ENCODE measurements at places on chromosomes 3 and 15. TPM values are rescaled to one million over a fixed set of nuclear protein-coding genes. Genes with fewer than 3 reads are reported as not detected.

CHD2 gene
- 120 TPM for total RNA-seq

HGD gene
- 0.65 TPM for total RNA-seq

UBAP1L gene
- 3.1 TPM for total RNA-seq

ABI3BP gene
- 3.4 TPM for total RNA-seq

PLSCR2 gene
- total RNA-seq = not detected

RHOV gene
- total RNA-seq = 4.1 TPM

RTP3 gene
- not detected for total RNA-seq

PRTG gene
- total RNA-seq = 11.4 TPM

STRA6 gene
- total RNA-seq = 83.6 TPM

ASB14 gene
- not detected for total RNA-seq

COL7A1 gene
- total RNA-seq = 151 TPM

PTH1R gene
- total RNA-seq = not detected

ISLR2 gene
- total RNA-seq = 0.15 TPM

ZNF639 gene
- 40.3 TPM for total RNA-seq

ABTB1 gene
- 39.1 TPM for total RNA-seq

ADAMTS7 gene
- 1.3 TPM for total RNA-seq

RNF7 gene
- total RNA-seq = 82.2 TPM

NR2E3 gene
- 2.1 TPM for total RNA-seq
